ENCODE measurements at places on chromosomes 4 and X.

DNA sequence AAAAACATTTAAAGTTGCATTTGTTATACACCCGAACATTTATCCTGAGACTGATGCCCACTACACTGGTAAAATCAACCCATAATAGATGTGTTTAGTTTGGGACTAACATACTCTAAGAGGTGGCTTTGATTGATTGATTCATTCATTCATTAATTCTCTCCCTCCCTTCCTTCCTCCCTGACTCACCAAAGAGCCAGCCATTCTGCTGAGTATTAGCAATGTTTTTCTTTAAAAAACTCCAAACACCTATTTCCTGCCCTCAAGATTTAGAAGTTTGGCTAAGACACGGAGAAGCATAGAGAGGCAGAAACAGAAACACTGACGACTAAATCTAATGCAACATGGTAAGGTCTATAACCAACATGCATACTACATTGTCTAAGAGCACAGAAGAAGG, 88.9 kb downstream of the RASL11B start:
- DNase-seq, result no peak

DNA sequence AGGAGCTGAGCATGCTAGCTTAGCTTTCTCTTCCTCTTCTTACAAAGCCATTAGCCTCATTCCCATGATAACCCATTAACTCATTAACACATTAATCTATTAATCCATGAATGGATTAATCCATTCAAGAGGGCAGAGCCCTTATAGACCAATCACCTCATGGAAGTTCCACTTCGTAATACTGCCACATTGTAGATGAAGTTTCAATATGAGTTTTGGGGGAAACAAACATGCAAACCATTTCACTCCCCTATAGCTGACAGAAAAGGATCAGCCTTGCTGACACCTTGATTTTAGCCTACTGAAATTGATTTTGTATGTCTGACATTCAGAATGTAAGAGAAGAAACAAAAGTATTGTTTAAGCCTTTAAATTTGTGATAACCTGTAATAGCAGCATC, 251.8 kb upstream of the GALNTL6 start:
- no peak for DNase-seq

DNA sequence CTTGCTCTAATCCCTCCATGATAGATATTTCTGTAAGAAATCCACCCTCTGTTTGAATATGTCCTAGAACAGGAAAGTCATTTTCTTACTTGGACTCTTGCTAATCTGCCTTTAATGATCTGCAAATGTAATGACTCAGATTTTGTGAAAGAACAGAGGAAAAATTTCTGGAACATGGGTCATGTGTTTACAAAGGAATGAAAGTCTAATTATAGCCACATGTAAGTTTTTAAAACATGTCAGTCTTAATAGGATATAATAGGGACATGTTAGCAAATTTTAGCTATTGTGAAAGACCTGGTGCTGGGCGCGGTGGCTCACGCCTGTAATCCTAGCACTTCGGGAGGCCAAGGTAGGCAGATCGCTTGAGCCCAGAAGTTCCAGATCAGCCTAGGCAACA, 47.6 kb downstream of the GRK4 start:
- DNase-seq, result no peak

GRCh38 chrX:150870487-150871340, 27.8 kb downstream of the CD99L2 start:
- no peak for DNase-seq

DNA sequence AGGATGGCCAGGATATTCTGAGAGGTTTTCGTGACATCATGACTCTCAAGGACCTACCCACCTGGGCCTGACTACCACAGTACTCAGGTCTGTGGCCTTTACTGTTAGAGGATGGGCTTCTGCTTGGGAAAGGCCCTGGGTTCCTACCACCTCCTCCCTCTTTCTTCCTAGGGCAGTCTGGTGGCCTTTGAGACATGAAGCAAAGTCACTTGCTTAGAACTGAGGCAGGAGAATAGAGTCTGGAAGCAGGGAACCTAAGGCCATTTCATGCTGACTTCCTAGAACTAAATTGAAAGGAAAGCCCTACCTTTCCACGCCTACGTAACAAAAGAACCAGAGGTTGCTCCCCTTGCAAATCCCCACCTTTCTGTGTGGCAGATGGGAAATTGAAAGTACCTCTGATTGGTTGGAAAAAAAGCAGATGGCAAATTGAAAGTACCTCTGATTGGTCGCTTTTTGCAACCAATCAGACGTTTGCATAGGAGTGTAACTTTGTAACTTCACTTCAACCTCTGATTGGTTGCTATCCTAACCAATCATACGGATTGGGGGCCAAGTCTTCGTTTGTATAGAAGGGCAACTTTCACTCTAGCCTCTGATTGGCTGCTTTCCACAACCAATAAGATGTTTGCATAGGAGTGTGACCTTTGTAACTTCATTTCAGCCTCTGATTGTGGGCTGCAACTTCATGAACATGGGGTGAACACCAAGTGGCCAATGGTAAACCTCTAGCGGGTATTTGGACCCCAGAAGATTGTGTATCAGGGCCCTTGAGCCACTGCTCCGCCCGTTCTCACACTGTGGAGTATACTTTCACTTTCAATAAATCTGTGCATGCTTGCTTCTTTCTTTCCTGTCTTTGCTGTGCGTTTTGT, 9.9 kb upstream of the AKAP14 start:
- DNase-seq, result no peak

- no peak for DNase-seq
Measured at GRCh38 chr4:87937523-87937922, 38.0 kb upstream of the SPP1 start.

- no peak for DNase-seq
Measured at GRCh38 chr4:40251366-40251765, 54.5 kb downstream of the RHOH start.

- DNase-seq, result peak; percentile 73
Measured at GRCh38 chr4:92050875-92051274, 252.9 kb upstream of the GRID2 start.

DNA sequence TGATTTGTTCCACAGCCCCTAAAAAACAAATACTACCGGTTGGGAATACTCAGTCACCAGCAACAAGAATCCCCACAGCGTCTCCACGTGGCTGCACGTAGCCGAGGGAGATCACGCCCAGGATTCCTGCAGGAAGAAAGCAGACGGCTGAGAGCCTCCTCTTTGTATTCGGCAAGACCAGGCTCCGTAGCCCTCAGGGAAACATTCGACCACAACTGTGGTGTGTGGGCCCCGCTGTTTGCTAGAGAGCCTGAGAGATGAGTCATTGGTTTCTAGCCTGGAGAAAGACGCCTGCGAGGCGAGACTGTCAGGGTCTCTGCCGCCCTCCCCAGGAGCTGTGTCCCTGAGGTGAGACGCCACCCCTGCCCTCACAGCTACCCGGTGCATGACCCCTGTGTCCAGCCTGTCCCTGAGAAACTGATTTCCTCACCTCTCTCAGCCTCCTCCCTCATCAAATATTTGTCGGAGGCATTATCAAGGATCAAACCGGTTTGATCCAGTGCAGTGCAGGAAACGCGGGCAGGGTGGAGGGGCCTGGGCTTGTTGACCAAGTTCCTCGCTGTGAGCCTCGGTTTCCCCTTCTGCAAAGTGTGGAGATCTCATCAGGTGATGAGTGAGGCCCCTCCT, 4.7 kb upstream of the S100P start:
- DNase-seq, result peak; percentile 99

All from islet precursor cell (in vitro differentiated cells).